ENCODE measurements at places on chromosomes 3 and 15.

DNA sequence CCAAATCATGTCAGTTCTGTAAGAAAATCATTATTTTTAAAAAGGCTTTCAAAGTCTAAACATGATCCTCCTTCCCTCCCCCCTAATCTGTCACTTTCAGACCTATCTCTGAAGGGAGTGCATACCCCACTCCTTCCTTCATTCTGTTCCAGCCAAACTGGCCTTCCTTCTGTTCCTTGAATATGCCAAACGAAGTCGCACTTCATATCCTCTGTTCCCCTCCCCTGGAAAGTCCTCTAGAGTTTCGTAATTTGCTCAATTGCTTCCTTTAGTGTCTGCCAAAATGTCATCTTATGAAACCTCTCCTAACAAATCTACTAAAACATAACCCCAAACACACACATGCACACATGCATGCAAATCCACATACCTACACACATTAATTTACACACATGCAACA is 69.5 kb upstream of the TUSC7 start:
- no peak for DNase-seq

- DNase-seq = no peak
These were observed 108.8 kb downstream of the DPH6 start for GRCh38 chr15:35437157-35437556.

GRCh38 chr3:166580561-166580960 is 743.3 kb upstream of the BCHE start:
- DNase-seq = no peak

DNA sequence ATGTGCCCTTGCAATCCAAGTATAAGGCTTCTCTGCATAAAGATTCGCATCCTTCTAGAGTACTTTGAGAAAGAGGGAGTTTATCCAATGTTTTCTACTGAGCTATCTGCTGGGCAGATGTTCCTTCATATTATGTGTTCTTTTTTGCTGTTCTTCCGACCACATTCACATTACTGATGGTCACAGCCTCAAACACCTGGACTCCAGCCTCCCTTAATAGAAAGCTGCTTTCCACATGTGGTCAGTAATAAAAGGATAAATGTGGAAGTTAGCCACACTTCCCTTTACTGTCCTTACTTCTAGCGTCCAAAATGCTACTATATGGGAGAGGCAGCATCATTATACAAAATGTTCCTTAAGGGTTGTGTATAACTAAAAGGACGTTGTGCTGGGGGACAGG is 116.9 kb downstream of the CD47 start:
- DNase-seq = no peak

- DNase-seq = no peak
These were observed 44.8 kb upstream of the UBE2E1 start for GRCh38 chr3:23760871-23761373.

DNA sequence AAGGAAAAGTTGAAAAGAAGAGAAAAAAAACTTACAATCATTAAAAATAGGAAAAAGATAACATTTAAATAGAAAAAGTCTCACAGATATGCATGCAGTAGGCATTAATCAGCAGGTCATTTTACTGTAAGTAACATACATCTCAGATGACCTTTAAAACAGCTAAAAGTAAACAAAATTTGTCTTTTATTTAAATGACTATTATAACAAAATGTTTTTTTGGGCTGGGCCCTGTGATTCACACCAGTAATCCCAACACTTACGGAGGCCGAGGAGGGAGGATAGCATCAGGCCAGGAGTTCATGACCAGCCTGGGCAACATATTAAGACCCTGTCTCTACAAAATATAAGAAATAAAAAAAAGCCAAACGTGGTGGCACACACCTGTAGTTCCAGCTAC is 14.7 kb downstream of the IQGAP1 start:
- DNase-seq = no peak

All from inflammatory macrophage treated with lipopolysaccharide for 4 hours (primary cell).